ENCODE measurements at places on chromosomes 16 and 17. TPM values are rescaled to one million over a fixed set of nuclear protein-coding genes. Genes with fewer than 3 reads are reported as not detected.

GRCh38 chr17:40026816-40027613 lies 11.8 kb downstream of the CSF3 start:
- peak; percentile 93 for DNase-seq

GRCh38 chr16:82993926-82994325 lies 367.2 kb downstream of the CDH13 start:
- no peak for DNase-seq

- DNase-seq = no peak
These were observed 9.2 kb downstream of the PRPSAP2 start for GRCh38 chr17:18866866-18867813.

DNA sequence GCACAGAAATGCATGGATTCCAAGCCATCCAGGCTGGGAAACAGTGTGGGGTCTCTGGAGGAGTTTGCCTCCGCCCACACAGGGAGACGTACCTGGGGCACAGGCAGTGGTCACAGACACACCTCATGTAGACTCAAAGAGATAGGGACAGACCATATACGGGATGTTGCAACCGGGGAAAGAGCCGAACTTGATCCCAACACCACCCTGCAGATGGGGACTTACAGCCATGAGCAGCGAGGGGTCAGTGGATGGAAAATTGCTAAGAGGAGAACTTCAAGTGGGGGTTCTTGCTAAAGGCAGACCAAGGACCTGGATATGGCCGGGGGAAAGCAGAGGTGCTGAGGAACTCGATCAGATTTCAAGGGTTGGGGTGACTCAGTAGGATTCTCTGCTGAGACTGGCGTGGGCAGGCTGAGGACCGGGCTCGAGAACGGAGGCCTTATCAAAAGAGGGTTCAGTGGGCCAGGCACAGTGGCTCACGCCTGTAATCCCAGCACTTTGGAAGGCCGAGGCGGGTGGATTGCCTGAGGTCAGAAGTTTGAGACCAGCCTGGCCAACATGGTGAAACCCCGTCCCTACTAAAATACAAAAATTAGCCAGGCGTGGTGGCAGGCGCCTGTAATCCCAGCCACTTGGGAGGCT lies 12.0 kb upstream of the DNAH17 start:
- no peak for DNase-seq

Gene HAS3
- total RNA-seq = 1.4 TPM

GRCh38 chr17:41483991-41484826 lies 3.3 kb upstream of the KRT35 start:
- DNase-seq = peak; percentile 91

DNA sequence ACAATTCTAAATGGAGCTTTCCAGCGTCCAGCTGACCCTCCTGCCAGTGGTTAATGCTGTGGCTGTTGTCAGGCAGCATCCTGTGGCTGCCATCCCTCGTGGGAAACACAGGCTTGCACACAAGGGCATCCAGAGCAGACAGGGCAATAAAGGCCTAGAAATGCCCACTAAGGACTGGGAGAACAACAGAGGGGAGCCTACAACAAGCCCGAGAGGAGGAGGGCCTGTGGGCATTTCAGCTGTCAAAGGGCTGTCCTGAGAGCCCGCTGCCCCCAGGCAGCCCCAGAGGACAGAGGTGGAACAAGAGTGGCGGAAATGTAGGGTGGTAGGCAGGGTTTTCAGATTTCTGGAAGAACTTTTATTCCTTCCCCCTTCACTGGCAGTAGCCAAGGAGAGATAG lies 81.1 kb downstream of the TNRC6C start:
- no peak for DNase-seq

- no peak for DNase-seq
These were observed 18.1 kb upstream of the GHDC start for GRCh38 chr17:42212382-42212781.

GRCh38 chr16:30875871-30876801 lies 17.7 kb downstream of the BCL7C start:
- peak; percentile 40 for DNase-seq

Gene RAB11FIP3
- total RNA-seq = 21.1 TPM

Gene RRAD
- total RNA-seq = 0.60 TPM

- DNase-seq = no peak
These were observed 32.1 kb upstream of the IL17C start for GRCh38 chr16:88606148-88606757.

GRCh38 chr16:87076331-87076949 lies 240.8 kb downstream of the C16orf95 start:
- peak; percentile 83 for DNase-seq
